ENCODE measurements at places on chromosomes 11 and 22.
A peak's percentile ranks its signal among the peaks of the same experiment; 100 is the strongest.

DNA sequence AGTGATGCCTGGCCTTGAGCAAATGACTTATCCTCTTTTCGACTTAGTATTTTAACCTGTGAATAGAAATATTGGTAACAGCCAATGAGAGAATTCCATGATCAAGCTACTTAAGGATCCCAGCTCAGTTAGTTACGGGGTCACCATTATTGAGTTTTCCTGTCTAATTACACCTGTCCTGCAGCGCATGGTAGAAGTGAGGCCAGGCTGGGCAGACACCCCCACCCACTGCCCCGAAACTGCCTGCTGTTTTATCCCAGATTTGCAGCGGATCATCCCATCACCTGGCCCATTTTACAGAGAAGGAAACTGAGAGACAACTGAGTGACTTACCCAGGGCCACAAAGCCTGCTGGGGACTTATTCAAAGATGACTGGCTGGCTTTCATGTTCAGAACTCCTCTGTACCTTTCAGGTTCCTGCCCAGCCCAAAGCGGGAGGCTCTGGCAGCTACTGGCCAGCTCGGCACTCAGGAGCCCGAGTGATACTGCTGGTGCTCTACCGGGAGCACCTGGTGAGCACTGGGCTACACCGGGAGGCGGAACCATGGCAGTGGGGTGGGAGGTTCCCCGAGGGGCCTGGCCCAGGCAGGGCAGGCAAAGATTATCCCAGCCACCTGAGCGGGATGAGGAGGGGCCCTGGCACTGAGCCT lies 1.4 kb downstream of the MUS81 start:
- DNase-seq, result no peak

GRCh38 chr22:25160120-25160996 lies 39.3 kb upstream of the CRYBB3 start:
- DNase-seq, result no peak

DNA sequence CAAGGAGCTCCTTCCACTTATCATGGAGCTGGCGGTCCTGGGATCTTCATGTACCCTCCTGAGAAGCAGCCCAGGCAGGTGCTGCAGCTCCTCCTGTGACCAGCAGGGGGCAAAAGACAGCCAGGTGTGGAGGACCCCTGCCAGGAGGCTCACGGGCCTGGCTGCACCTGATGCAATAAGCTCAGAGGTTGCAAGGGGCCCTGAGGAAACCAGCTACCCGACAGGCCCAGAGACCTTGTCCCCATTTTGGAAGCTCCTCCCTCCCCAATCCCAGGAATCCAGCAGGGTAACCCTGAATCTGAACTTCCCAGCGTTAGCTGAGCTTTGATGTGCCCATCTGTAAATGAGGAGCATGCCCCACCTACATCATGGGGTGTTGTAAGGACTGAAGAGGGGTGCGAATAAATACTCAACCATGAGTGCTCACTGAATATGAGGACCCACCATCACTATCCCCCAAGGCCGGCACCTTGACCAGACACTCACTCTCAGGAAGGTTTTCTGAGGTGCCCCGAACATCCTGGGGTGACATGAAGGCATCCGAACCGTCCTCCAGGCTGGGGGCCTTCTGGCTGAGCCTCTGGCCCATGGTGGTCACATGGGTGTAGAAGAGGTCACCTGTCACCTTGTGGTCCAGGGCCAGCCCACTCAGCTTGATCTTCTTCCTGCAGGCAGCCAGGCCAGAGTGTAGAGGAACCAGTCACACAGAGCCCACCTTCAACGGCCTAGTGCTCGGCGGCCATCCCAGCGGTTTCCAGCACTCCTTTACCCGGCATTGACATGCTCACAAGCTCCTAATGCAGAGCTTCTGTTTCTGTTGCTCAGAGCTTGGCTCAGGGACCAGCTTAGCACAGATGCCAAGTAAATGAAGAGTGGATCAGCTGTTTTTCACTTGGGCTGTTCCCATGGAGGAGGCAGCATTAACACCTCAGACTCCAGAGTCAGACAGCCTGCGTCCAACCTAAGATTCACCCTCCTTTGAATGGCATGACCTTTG lies 21.7 kb downstream of the SLC43A1 start:
- peak; percentile 46 for DNase-seq

- no peak for DNase-seq
Observed at GRCh38 chr11:128688031-128688713, 5.7 kb upstream of the FLI1 start.

GRCh38 chr11:8732748-8733241 lies 50.2 kb downstream of the RPL27A start:
- DNase-seq, result no peak

DNA sequence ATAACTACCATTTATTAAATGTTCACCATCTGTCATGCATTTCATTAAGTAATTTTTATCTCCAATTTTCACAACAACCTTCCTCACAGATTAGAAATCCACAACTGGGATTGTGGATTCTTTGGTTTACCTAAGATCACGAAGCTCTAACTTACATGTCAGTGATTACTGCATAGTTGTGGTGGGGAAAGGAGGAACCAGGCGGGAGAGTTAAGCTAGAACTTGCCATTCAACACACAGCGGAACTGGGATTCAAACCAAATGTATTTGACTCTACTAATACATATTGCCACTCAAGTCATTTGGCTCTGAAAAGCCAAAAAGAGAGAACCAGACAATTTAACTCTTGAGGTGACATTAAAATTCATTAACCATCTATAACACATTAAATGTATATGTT lies 10.4 kb upstream of the LAYN start:
- no peak for DNase-seq

DNA sequence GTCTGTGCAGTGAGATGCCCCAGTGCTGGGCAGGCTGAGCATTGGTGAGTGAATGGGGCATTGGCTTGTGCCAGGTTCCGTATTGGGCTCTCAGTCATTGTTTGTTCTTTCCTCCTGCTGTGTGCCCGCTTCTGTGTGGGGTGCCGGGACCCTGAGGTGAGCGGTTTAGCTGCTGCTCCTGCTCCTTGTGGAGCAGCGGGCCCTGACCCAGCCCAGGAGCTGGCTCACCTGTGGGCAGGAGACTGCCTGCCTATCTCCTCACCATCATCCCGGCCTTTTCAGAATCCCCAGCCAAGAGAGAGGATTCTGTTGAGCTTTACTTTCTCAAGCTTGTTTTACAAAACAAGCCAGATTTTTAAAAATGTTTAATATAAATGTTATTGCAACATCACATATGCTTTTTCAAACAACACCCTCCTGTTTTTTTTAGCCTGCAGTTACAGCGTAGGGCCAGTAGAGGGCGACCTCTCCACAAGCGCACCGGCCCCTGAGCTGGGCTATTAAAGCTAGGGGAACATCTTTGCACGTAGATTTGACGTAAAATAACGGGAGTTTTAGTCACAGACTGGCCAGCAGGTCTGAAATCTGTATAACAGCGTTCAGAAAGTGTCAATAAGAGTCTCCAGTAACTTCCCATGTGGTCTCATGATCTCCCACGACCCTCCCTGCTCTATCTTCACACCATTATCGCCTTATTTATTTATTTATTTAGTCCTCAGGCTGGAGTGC lies 25.1 kb upstream of the RELT start:
- no peak for DNase-seq

DNA sequence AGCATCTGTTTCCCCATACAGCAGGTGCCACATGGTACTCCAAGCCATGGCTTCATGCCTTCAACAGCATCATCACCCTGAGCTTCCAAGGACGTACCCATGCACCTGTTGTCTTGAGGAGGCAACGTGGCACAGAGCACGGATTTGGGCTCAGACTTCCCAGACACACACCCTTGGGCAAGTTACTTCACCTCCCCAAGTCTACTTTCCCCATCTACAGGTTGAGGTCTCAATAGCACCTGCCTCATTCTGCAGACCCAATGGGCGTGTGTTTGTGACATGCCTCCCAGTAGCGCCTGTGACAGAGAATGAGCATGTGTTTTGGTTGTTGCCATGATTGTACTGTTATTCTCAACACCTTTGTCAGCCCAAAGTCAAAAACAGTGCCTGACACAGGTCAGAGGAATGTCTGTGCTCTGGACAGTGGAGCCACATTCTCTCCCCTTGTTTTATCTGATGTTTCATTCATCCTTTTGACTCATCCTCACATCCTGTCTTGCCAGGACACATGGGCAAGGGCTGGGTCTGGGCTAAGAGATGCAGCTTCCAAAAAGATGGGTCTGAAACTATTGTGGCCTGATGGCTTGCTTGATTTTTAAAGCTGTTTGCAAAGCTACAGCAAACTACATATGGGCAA lies 53.4 kb upstream of the CCND1 start:
- DNase-seq, result no peak

DNA sequence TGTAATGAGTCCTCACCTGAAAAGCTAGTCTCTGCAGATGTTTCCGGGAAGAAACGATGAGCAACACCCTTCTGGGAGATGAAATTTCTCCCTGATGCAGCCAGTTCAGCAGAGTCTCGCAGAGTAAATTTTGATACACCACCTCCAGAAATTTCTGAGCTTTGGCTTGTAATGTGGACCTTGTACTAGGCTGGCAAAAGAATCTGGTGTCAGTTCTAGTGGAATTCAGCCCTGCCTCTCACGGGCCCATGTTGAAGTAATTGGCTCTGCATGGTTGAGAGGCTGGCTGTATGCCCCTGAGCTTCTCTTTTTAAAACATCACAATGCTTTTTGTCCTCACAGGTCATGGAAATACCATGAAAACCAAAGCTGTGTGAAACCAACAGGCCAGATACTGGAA lies at the start of gene GLYAT:
Gene GLYAT (minus strand): TSS at position 125 of the 400 bp plus-strand sequence. CDS start 7,447 bp downstream, outside the sequence.
- no peak for DNase-seq

DNA sequence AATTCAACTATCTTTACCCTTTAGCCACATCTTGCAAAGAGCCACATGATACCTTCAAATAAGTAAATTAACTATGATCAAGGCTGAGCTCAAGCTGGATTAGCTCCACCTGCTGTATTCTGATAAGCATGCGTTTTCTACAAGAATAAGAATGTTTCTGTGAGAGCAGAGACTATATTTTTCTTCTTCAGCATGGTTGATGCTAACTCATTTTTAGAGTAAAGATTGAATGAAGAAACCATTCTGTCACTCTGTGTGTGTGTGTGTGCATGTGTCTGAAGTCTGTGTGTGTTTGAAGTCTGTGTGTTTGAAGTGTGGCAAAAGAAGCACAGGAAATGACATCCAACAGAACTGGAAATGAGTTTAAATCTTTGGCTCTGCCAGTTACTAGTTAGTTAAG lies 12.0 kb upstream of the LAYN start:
- DNase-seq, result no peak

GRCh38 chr11:76456571-76456970 lies 11.8 kb downstream of the EMSY start:
- no peak for DNase-seq

GRCh38 chr11:76782531-76783293 lies 444 bp upstream of the TSKU start:
- DNase-seq, result no peak

DNA sequence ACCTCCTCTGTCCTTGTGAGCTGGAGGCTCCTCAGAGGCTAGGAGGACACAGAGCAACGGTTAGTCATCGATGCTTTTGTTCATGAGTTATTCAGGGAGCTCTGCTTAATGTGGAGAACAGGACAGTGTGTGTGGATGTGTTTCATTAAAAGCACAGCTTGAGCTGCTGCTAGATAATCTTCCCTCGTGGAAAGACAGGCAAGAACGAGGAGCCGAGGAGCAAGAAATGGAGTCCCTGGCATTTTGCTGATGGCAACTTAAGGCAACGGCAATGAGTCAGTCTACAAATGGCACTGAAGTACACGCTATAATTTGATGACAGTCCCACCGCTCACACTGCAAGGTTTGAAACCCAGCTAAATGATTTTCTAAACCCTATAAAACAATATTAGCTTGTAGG lies 106.2 kb downstream of the IGLL1 start:
- no peak for DNase-seq

- no peak for DNase-seq
Observed at GRCh38 chr11:63804259-63804658, 9.0 kb upstream of the SPINDOC start.

- no peak for DNase-seq
Observed at GRCh38 chr11:115887727-115888126, 383.5 kb upstream of the CADM1 start.

GRCh38 chr11:62601372-62602140 lies at the start of gene MTA2:
MTA2 (minus strand) TSS chr11:62601865; CDS start chr11:62601450, 415 bp downstream.
- peak; percentile 99 for DNase-seq

GRCh38 chr11:111729071-111729830 lies 36.9 kb downstream of the PPP2R1B start:
- no peak for DNase-seq

- no peak for DNase-seq
Observed at GRCh38 chr11:117884994-117885393, 8.5 kb upstream of the FXYD6 start.

GRCh38 chr11:95919514-95919913 lies 4.4 kb downstream of the MTMR2 start:
- DNase-seq, result no peak

DNA sequence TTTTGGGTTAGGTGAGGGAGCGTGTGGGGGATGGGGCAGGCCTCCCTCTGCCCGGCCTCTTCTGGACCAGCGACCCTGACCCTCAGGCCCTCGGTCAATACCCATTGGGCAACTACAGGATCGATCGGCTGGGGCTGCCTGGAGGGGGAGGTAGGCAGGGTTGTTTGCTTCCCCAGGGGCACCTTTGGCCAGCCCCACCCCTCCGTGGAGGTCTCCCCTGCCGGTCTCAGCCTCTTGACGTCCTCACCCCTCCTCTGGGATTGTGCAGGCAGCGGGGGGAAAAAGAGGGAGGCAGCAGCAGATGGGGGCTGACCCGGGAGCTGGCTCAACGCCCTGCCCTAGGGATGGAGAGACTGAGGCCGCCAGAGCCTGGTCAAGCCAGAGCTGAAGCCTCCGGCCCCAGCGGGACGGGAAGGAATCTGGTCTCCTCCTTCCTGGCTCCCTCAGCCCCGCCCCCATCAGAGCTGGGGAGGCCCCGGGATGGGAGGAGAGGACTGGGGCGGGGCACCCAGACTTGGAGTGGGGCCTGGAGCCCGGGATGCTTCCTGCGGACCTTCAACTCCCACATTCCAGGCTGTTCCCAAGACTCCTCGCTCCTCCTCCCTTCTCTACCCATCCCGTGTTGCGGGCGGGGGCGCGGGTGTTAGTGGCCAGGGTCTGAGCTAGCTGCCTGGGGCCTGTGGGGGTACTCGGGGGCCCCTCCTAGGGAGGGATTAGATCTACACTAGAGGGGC lies 14.4 kb upstream of the CDC42EP1 start:
- DNase-seq, result no peak

GRCh38 chr11:118621071-118621783 lies 13.8 kb downstream of the PHLDB1 start:
- no peak for DNase-seq

- no peak for DNase-seq
Observed at GRCh38 chr11:78196661-78197091, 8.0 kb downstream of the USP35 start.

DNA sequence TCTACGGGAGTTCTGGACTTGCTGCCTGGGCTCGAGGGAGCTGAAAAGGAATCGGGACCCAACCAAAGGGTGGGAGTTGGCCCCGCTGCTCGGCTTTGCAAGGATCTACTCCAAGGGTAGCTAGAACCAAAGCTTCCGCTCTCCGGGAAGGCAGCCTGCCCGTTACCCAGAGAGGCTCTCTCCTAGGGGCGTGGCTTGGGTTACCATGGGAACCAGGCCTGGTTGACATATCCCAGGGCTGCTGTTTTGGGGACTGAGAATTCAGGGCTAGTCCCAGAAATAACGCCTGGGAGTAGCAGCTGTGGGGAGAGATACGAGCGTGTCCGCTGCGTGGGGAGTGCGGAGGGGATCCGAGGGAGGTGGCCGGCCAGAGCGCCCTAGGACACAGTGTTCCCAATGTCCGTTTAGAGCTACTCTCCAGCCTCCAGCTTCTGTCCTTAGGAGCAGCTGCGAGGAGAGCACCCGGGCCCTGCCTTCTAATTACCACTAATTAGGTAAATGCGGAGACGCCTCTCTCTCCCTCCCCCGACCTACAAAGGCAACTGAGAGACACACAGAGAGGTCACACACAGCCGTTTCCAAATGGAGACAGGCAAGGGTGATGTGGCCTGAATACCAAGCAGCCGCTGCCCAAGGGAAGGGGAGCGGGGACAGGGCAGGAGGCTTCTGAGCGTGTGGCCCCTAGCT lies 141.6 kb upstream of the CADM1 start:
- DNase-seq, result no peak
